Muscle of leg (tissue), 16 donors: ENCODE measurements at places on chromosomes 2 and 18. TPM values are rescaled to one million over a fixed set of nuclear protein-coding genes. Genes with fewer than 3 reads are reported as not detected.

DNA sequence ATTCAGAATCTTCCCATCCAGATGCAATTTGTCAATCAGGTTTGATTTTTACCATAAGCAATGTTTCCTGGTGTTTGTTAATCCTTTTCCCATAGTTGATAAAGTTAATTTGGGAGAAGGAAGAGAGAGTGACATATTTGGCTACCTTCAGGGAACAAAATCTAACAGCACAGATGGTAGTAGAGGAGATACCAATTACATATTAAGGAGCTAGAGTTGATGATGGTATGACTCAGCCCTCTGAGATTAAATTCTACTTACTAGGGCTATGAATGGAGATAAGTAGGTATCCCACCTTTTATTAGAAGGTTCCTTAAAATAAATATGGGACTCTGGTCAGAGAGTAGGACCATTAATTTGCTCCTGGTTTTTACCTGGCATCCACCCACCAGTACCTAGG lies 139.7 kb downstream of the EHBP1 start:
- DNase-seq, result no peak

The TNFAIP6 gene
- polyA plus RNA-seq, result 20.5 TPM

DNA sequence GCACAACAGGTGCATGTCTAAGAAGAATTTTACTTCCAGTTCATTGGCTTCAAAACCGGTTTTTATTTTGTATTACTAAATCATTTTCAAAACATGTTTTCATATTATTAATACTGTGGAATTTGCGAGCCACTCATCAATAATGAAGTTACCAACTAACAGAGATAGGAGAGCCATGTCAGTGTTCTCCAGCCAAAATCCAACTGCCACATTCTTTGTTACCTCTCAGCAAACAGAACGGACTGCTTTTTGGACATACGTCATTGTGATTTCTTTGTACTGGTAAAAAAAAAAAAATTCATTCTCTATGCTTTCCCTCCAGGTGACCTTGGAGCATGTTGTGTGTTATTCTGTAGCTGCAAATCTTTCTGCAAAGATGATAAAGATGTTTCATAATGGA lies 414.2 kb upstream of the MMADHC start:
- no peak for DNase-seq

DNA sequence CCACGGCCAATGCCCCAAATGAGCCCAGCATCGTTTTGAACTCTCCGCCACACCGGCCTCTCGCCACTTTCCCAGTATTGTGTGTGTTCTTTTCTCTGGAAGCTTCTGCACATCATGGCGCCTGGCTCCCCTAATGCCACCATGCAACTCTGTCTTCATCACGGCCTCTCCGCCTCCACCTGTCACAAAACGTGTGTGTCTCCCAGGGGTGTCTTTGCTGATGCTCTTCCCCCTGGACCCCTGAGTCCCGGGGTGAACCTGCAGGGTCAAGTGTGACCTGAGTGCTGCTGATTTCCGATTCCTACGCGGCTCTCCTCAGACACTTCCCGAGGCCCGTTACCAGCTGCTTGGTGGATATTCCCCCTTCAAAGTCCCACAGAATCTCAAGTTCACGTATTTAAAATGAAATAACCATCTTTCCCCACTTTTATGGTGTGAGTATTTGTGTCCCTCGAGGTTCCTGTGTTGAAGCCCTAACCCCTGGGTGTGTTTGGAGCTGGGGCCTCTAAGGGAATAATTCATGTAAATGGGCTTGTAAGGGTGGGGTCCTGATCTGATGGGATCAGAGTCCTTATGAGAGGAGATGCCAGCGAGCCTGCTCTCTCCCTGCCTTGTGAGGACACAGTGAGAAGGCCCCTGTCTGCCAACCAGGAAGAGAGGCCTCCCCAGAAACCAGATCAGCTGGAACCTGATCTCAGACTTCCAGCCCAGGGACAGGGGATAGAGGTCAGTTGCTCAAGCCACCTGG lies 87.5 kb upstream of the PXDN start:
- DNase-seq, result no peak

The SLC5A7 gene
- 0.93 TPM for polyA plus RNA-seq

The IL18R1 gene
- 0.48 TPM for polyA plus RNA-seq
